ENCODE measurements at places on chromosomes 5 and 9.
A peak's percentile ranks its signal among the peaks of the same experiment; 100 is the strongest.

DNA sequence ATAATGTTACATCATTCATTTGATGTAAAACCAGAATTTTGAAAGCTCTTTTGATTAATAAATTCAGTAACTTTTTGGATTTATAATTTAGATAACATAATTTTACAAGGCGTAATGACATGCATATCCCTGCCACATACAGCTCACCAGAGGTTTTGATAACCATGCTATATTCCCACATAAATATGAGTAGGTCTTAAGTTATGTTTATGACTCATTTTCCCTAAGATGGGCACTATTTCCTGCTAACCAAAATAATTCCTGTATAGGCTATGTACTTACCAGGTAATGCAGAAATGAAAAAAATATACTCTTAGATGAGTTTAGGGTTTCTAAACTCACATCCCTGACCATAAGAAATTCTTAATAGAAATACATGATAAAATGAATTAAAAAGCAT lies 93.9 kb upstream of the EDIL3 start:
- DNase-seq, result no peak

GRCh38 chr5:26945901-26946300 lies 92.5 kb downstream of the CDH9 start:
- no peak for DNase-seq

GRCh38 chr5:78627766-78628165 lies 20.8 kb downstream of the LHFPL2 start:
- no peak for DNase-seq

DNA sequence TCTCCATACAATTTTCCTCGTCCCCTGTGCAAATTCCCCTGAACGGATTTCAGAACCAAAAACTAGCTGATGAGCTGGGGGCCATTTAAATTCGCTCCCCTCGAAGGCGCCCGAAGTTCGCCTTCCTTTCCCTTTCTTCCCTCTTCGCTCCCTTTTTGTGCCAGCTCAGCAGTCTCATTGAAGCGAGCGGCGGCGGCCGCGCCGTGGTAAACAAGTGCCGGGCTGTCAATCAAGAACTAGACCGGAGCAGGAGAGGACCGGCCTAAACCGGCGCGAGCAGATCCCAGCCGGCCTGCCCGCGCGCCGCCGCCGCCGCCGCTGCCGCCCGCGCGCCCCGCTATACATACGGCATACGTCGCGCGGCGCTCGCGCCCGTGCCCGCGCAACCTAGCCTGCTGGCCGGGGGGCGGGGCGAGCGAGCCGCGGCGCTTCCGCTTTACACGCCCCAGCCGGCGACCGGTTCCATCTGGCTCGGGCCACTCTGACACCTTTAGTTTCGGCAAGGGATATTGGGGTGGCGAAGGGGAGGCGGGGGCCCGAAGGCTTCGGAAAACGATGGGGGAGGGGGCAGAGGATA lies 3.1 kb downstream of the ARRDC3 start:
- peak; percentile 54 for DNase-seq

GRCh38 chr9:137001857-137002645 lies 5.7 kb upstream of the CLIC3 start:
- no peak for DNase-seq

Data from KG1 (cell line).